HCT116 (cell line): ENCODE measurements at places on chromosomes 12 and 14. TPM values are rescaled to one million over a fixed set of nuclear protein-coding genes. Genes with fewer than 3 reads are reported as not detected.

Gene DDX11
- total RNA-seq: 136 TPM

Gene PSMA6
- 194 TPM for total RNA-seq

Gene REM2
- 0.47 TPM for total RNA-seq

Gene MMP17
- 14.3 TPM for total RNA-seq

Gene NR4A1
- total RNA-seq: 35.3 TPM

Gene SYCP3
- not detected for total RNA-seq

Gene ANG
- total RNA-seq: 5.8 TPM

Gene RIN3
- 22.2 TPM for total RNA-seq
